Left lung (tissue), 14 donors: ENCODE measurements at places on chromosomes 13 and 19. TPM values are rescaled to one million over a fixed set of nuclear protein-coding genes. Genes with fewer than 3 reads are reported as not detected.

DNA sequence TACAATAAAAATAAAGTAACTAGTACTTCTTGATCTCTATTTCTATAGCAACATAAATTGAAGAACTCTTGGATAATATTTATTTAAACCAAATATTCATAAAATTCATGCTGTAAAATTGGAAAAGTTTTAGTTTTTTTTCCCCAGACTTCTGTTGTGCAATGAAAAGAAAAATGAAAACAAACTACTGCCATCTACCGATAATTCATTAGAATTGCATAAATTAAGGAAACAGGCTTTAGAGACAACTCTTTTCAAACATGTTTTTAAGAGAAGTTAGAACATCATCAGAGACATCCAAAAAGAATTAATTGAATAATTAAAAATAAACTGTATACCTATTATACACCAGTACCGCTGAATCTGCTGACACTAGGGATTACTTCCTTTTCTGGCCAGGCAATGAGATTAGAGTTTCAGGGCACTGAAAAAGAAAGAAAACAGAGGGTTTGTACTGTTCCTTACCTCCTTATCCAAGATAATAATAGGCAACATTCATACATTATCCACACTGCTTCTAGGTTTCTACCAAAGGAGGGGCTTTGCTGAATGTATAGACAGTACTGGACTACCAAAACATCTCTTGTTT lies 4.9 kb downstream of the CCDC122 start:
- no peak for DNase-seq

GRCh38 chr13:31286930-31287329 lies 87.2 kb downstream of the B3GLCT start:
- no peak for DNase-seq

- DNase-seq: no peak
These were observed 6.9 kb upstream of the MLLT1 start for GRCh38 chr19:6286676-6287075.

GRCh38 chr13:111967572-111968201 lies 99.3 kb upstream of the SOX1 start:
- DNase-seq: no peak

- peak; percentile 12 for DNase-seq
These were observed 83.4 kb downstream of the GPC6 start for GRCh38 chr13:93309886-93310523.

DNA sequence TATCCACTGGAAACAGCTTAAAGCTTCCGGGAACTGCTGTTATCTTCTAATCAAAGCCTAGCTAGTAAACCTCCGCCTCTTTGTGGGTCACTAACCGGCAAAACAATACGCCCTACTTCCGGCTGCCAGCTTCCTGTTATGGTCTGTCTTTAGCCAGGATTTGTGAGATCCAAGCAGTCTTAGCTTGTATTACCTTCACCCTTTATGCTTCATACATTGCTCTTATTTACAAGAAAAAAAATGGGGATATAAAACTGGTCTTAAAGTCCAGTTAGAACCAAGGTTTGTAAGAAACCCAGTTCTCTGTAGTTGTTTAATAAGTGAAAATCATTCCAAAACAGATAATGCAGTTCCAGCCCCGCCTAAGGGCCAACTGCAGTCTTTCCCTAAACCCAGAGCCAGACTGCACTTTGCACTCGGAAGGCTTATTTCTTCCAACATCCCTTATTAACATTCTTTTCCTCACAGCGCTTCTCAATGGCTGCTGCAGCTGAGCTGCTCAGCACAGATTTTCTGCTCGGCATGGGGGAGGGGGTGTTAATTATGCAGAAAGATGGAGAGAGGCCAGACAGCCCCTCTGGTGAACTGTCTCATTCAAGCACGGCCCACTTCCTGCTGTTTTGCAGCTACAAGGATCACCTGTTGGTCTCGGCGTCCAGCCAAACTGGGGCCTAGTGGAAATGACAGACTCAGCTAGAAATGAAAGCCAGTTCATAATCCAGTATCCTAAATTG lies 368.4 kb downstream of the KLF12 start:
- peak; percentile 63 for DNase-seq

GRCh38 chr19:37902668-37903067 lies 3.7 kb downstream of the WDR87 start:
- DNase-seq: peak; percentile 76

- DNase-seq: peak; percentile 23
These were observed 170.9 kb downstream of the LACC1 start for GRCh38 chr13:44050450-44051063.

GRCh38 chr19:28419312-28419711 lies 793.6 kb downstream of the UQCRFS1 start:
- no peak for DNase-seq

DNA sequence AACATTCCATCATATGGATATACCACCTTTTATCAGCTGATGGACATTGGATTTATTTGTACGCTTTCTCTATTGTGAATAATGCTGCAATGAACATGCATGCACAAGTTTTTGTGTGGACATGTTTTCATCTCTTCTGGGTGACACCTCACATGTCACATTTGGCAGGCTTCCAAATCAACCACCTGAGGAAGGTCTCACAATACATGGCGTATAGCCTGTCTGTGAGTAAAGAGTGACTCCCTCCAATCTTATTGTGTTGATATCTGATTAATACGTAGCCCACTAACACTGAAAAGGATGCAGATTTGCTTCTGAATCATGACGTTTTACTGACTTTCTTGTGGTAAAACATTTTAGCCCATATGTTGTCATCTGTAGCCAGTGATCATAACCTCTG lies 61.1 kb downstream of the SLC15A1 start:
- no peak for DNase-seq

GRCh38 chr13:29664591-29664990 lies 69.1 kb upstream of the SLC7A1 start:
- DNase-seq: no peak

GRCh38 chr13:60303166-60303565 lies 93.9 kb upstream of the TDRD3 start:
- DNase-seq: no peak

DNA sequence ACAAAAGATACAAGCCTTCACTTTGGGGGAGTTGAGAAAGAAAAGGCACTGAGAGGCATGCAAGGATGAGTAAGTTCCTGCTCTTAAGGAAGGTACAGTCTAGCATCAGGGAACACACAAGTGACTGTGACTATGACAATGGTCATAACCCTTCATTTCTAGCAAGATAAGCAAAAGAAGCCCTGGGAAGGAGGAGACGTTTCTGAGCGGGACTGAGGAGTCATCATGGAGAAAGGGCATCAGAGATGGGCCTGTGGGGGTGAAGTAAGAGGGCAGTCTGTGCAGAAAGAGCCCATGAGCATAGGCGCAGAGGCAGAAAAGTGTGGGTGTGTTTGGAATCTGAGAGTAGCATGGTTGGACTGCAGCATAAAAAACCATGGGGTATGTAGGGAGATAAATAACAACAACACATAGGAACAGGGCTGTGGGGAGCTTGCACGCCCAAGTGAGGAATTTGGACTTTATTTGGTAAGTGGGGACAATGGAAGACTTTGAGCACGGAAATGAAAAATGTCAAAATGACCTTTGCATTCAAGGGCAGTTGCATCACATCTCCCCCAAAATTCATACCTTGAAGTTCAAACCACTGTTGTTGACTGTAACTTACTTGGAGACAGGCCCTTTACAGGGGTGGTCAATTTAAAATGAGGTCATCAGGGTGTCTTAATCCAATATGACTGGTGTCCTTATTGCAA lies 86.7 kb downstream of the MBNL2 start:
- no peak for DNase-seq

- no peak for DNase-seq
These were observed 340.7 kb downstream of the DCT start for GRCh38 chr13:94138831-94139230.

GRCh38 chr19:5567970-5568407 lies 236 bp upstream of the TINCR start:
- no peak for DNase-seq

DNA sequence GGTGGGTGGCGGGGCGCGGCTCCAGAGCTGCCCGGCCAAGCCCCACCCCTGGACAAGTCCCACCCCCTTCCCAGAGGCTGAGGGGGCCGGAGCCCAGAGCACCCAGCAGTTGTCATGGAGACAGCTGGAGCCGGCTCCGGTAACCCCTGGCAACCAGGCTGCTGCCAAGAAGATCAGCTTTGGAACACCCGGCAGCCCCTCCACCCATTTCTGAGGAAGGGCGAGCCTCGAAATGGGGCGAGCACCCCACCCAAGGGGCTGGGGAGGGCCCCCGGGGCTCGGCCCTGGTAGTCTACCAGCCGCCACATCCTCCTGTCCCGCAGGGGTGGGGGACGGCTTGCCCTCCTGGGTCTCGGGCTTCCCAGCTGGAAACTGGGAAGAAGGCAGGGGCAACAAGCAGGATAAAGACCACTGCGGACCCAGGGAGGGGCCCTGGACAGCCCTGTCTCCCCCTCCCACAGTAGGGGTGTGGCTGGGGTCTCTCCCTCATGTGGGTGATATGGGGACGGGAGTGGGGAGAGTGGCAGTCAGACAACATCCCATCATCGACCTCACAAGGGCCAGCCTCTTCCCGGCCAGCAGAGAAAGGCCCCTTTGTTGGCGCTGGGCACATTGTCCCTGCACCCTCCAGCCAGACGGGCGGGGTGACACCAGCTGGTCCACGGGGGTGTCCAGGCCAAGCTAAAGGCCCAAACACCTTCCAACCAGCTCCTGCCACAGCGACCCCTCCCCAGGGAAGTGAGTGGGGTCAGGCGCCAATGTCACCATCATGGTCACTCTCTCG lies 1.5 kb downstream of the CERS1 start:
- no peak for DNase-seq

DNA sequence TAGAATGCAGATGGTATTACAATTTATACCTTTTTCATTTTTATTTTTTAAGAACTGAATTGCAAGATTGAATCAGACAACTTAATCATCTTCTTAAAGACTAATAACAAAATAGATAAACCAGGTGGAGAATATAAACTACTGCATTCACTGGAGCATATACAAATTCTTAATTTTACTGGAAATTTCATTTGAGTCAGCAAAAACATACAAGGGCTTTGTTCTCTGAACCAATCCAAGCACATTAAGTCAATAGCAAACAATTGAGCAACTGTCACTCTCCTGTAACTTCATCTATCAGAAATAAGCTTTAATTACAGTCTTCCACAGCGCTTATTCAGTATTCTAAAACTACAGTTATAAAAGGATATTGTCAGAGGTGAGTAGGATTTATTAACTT lies 167.4 kb upstream of the OBI1 start:
- no peak for DNase-seq

- no peak for DNase-seq
These were observed 21.1 kb downstream of the ZNF582 start for GRCh38 chr19:56372281-56372680.

DNA sequence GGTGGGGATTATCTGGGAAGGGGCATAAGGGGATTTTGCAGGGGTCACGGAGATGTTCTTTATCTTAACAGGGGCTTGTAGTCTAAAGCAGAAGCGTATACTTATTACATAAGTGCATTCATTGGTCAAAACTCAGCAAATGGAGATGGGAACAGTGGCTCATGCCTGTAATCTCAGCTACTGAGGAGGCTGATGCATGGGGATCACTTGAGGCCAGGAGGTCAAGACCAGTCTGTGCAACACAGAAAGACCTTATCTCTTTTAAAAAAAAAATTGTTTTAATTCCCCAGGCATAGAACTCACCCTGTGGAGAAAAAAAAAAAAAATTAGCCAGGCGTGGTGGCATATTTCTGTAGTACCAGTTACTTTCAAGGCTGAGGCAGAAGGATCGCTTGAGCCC lies 18.9 kb downstream of the FAM187B start:
- DNase-seq: no peak

The SHC2 gene
- polyA plus RNA-seq: 19.1 TPM

The IZUMO2 gene
- 1.6 TPM for polyA plus RNA-seq

The TTYH1 gene
- polyA plus RNA-seq: 8.8 TPM

The CACNG7 gene
- polyA plus RNA-seq: 0.06 TPM

The FCER2 gene
- 0.27 TPM for polyA plus RNA-seq

The DCUN1D2 gene
- polyA plus RNA-seq: 26.3 TPM

The KCNN1 gene
- polyA plus RNA-seq: 1.9 TPM

The FUT1 gene
- polyA plus RNA-seq: 5.9 TPM
